Kidney glomerular epithelial cell (primary cell): ENCODE measurements at places on chromosomes 1 and 21.
A peak's percentile ranks its signal among the peaks of the same experiment; 100 is the strongest.

- no peak for DNase-seq
Measured at GRCh38 chr1:20233866-20234265, 47.5 kb upstream of the PLA2G2C start.

DNA sequence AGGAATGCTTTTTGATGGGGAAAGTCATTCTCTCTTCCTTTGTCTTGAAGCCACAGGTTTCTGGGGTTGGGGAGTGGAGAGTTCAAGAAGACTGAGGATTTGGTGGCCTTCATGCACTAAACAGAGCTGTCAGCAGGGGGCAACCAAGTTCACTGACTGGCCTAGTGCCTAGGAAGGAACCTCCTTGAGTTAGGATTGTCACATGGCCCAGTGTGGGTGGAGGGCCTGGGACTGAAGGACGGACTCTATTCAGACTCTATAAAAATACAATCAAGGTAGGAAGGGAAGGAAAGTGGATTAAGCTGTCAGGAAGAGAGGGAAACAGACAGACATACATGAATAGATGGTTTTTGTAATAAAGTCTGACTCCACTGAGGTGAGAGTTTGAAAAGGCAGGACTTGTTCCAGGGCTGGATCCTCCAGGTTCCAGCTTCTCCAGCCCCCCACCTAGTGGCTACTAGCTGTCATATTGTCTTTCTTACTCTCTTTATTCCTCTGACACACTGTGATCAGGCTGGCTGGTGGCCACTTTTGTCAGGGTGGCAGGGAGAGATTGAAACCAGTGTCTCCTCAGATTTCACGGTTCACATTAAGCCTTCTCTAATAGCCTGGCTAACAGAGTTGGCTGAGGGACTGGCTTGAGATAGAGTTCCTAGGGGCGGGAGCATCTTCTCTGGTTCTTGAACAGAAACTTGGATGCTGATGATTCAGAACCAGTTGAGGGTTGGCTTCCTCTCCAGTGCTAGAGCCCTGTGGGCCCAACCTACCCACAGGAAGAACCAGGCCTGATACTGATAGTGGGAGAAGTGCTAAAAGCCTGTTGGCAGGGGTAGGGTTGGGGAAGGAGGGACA, 4.1 kb upstream of the SH3BGRL3 start:
- peak; percentile 82 for DNase-seq

DNA sequence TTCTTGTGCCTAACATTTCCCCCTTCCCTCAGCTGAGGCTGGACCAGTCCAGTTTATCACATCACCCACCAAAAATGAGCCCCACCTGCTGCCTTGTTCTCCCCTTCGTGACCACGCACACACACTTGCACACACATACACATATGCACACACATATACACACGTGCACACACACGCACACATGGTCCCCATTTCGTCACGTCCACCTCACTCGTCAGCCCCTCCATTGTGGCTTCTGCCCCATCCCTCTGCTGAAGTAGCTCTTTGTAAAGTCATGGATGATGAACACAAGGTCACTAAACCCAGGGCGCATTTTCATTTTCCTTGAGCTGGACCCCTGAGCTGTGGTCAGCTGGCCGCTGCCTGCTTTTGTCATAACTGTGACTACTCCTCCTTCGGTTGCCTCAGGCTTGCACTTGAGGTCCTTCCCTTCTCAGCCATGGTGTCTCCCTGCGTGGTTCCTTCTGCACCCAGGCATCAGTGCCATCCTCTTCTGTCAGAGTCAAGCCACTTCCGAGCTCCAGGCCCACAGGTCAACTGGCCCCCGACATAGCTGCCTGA, 93.8 kb downstream of the SYT2 start:
- DNase-seq, result no peak

- no peak for DNase-seq
Measured at GRCh38 chr1:36391271-36391670, 5.5 kb upstream of the STK40 start.

DNA sequence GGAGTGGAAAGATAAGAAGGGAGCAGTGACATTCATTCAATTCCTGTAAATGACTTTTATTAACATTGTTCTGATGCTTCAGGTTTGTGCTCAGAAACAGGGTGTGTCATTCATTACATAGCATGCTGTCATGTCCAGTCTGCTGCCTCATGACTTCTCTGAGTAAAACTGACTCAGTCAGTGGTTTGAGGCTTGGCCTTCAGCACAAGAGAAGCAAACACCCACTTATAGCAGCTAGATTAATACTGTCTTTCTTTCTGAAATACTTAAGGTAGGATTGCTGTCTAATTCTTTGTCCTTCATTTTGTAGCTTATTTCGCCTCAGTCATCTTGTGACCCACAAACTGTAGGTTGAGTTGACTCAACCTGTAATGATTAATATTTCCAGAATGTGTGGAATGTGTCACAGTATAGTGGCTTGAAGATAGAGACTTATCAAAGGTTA, 32.9 kb downstream of the RASAL2 start:
- DNase-seq, result peak; percentile 74

GRCh38 chr1:181541458-181541857, 58.1 kb downstream of the CACNA1E start:
- no peak for DNase-seq
